ENCODE measurements at places on chromosomes 3 and 15. TPM values are rescaled to one million over a fixed set of nuclear protein-coding genes. Genes with fewer than 3 reads are reported as not detected.
A peak's percentile ranks its signal among the peaks of the same experiment; 100 is the strongest.

DNA sequence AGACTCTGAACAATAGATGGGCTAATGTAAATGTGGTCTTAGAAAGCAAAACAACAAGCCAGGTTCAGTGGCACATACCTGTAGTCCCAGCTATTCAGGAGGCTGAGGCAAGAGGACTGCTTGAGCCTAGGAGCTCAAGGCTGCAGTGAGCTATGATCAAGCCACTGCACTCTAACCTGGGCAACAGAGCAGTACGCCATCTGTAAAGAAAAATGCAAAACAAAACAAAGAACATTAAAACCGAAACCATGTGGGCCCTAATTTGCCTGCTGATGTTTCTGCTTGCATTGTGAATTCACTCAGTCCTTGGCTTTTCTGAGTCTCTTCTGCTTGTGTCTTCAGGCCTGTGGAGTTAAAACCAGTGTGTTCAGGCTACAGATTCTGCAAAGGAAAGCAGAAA is 56.7 kb downstream of the CCNL1 start:
- DNase-seq = no peak

GRCh38 chr3:71520161-71521020 is 63.1 kb downstream of the FOXP1 start:
- no peak for DNase-seq

DNA sequence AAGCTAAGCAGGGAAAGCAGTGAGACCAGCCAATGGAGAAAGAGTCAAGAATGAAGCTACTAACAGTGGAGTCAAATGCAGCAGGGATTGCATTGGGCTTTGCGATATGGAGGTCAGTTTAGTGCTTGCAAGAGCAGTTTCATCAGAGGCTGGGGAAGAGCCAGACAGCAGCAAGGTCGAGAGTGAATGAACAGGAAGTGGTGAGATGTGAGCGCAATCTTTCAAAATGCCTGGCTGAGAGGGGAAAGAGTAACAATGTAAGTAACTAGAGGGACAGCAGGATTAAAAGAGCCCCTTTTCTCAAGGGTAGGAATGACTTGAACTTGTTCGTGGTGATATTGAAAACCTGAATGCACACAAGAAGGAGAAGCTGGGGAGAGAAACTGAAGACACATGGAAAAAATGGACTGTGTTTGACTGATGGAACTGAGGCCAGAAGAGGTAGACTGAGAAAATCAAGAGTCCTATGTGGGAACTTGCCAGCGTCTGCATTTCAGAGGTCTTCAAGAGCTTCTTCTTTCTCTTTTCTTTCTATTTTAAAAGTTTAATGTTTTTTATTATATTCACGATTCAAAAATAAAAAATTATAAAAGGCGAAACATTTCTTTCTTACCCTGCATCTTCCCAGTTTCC is 30.6 kb upstream of the GPR160 start:
- no peak for DNase-seq

- DNase-seq = no peak
These were observed 3.3 kb downstream of the P2RY14 start for GRCh38 chr3:151275091-151275490.

DNA sequence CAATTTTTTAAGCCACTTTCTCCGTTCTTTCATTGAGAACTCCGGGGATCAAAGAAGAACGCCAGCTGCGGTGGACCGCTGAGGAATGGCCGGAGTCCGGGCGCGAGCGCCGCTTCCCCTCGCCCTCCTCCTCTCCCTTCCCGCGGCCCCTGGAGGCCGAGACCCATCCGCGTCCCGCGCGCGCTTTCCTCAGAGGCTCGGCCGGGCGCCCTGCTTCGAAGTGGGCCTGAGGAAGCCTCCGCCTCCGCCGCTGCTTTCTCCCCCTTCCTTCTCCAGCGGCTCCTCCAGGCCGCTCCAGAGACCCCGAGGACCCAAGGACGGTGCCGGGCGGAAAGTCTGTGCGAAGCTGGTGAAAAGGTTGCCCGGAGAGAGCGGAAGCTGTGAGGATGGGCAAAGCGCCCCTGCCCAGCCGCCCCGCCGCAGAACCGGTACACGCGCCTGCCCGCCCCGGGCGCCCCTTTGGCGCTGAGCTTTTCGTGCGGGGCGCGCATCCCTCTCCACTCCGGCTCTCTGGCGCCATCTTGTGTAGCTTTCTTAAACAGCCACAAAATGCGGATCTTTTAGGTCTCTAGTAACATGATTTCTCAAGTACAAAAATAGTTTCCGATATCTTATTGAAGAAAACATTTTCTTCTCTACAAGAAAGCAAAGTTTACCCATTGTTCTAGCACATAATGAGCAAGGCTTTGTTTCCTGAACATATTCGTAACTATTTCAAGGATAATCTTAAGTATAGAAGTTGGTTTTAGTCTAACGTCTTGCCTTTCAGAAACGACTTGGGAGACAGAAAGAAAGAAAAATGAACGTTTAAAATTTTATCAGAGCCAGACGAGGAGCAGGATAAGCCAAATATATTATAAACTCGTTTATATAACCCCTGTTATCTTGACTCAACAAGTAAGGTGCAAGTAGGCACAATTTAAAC is 59.2 kb upstream of the FAM174B start:
- DNase-seq = peak; percentile 93

- DNase-seq = no peak
These were observed 610 bp downstream of the LIPC start for GRCh38 chr15:58432401-58432800.

DNA sequence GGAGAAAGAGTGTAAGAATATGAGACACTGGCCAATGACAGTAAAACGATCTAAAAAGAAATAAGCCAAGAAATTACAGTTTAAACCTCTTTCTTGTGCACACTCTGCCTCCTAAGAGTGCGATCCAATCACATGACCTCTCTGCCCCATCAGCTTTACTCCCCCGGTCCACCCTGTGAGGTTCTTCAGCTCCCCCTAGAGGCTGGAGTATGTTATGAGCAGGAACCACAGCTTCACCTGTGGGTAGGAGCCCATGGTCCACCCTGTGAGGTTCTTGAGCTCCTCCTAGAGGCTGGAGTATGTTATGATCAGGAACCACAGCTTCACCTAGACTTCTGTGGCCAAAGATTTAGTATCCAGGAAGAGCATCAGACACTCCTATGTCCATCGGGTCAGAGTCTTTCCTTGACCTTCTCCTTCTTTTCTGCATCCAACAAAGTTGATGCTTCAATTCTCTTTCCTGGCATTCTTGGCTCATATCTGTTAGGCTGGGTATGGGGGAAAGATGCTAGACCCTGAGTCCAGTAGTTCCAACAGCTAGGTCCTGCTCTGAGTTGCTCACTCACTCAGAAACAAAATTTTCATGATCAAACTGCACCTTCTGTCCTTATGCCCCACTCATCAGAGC is 164.0 kb downstream of the MINAR1 start:
- DNase-seq = peak; percentile 73

GRCh38 chr3:136350132-136350531 is 100.0 kb downstream of the PCCB start:
- no peak for DNase-seq

DNA sequence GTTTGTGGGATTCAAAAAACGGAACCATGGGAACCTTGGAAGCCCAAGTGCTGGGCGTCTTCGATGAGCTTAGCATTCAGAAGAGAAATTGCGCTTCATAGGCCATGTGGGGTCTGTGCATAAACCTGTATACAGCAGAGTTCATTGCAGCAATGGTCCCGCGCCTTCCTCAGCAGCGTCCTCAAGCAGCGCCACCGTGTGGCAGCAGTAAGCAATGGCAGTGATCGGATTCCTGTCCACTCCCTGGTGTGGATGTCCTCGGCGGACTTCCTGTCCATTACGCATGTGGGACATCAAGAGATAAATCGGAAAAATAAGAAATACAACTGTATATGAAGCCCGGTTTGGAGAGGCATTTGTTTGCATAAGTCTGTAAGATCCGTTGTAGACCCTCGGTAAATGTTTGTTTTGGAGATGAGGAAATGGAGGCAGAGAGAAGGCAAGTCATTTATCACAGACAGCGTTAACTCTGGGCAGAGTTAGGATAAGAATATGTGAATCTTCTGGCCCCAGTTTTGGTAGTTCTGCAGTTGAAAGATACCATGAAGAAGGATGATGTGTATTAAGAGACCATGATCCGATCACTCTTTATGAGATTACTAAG is 57.7 kb downstream of the CNTN4 start:
- DNase-seq = no peak

- DNase-seq = no peak
These were observed 142.2 kb downstream of the NR2F2 start for GRCh38 chr15:96472681-96473080.

GRCh38 chr3:186895406-186895805 is 34.9 kb upstream of the ST6GAL1 start:
- DNase-seq = no peak

DNA sequence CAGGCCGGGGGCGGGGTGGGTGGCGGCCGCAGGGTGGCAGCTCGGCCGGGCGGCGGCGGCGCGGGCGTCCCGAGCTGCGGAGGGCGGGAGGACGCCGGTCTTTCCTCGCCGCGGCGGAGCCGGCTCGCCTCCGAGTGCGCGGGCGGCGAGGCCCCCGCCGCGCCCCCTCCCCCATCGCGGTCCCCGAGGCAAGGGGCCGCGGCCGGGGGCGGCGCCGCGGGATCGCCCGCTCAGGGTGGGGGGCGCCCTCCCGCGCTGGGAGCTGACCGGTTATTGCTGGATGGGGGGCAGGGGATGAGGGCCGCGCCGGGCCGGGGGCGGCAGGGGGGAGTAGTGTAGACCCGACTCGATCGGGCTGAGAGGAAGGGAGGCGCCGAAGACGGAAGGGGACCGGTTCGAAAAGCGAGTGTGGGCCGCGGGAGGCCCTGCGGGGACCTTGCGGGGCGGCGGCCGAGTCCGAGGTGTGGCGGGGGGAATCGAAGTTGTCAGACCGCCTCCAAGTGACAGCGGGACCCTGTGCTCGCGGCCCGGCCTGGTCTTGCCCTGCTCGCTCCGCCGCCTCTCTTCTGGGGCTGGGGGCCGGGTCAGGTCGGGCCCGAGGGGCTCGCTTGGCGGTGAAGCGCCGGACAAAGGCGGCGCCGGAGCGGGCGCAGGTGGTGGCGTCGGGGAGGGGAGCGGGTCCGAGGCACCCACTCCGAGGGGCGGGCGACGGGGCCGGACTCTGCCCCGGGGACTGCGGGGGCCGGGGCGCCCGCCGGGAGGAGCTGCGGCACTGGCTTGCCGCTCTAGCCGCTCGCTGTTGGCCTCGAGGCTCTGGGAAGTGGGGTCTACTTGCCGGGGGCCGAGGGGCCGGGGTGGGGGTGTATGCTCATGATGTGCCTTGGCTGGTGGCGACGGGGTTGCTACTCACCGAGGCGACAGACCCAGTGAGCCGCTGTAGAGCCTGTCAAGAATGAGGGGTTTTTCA is 1.1 kb downstream of the BAHD1 start:
- no peak for DNase-seq

GRCh38 chr3:18669374-18669773 is 244.2 kb upstream of the SATB1 start:
- no peak for DNase-seq

The TMEM89 gene
- not detected for total RNA-seq

The TM2D3 gene
- total RNA-seq = 55.3 TPM

The TUSC7 gene
- not detected for total RNA-seq

The SUSD5 gene
- total RNA-seq = 25.5 TPM

The PATL2 gene
- total RNA-seq = 0.24 TPM

The FYTTD1 gene
- total RNA-seq = 67.2 TPM

The LCTL gene
- total RNA-seq = not detected
